ENCODE measurements at places on chromosomes 12 and 14. TPM values are rescaled to one million over a fixed set of nuclear protein-coding genes. Genes with fewer than 3 reads are reported as not detected.

- peak; percentile 37 for DNase-seq
Measured at GRCh38 chr12:105748806-105749600, 389.8 kb downstream of the NUAK1 start.

- no peak for DNase-seq
Measured at GRCh38 chr14:94615823-94616570, 3.8 kb downstream of the SERPINA3 start.

DNA sequence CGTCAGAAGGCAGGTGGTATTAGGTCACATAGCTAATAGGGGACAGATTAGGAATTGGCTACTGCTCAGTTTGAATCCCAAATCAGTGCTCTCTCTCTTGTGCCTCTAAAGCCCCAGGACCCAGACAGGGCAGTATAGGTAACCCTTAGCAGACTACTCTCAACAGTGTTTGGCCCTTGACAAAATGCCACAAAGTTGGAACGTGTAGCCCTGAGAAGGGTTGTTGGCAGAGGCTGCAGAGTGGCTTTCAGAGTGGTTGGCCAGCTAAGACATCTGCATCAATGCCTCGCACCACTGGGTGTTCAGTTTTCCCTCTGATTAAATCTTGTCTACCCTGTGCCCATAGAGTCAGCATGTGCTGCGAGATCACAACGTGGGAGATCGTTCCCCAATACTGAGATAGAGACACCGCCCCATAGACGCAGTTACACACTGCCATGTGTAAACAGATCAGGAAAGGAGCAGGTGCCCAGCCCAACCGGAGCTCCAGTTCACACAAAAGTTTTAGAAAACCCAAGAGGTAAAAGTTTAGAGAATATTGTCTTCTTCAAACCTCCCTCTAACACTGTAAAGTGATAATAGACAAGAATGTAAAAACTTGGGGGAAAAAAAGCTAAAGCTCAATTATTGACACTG lies 48.3 kb downstream of the EML1 start:
- no peak for DNase-seq

- no peak for DNase-seq
Measured at GRCh38 chr12:66312189-66312588, 9.9 kb downstream of the HELB start.

Gene POTEM
- total RNA-seq, result not detected

Measured in pulmonary artery endothelial cell (primary cell).